Activated T-helper 1 cell treated with anti-CD3 and anti-CD28 coated beads, Interleukin-12 subunit alpha, Interleukin-12 subunit beta, Interleukin-2, Interleukin-4 antibody, amounts not matched to agents 30 ng/mL and 10 ng/mL and 1 ng/mL, durations not matched to agents 14 hours and 24 hours and 36 hours (primary cell): ENCODE measurements at places on chromosomes 12 and 14. TPM values are rescaled to one million over a fixed set of nuclear protein-coding genes. Genes with fewer than 3 reads are reported as not detected.

GRCh38 chr14:67973436-67973835, 153.9 kb downstream of the RAD51B start:
- no peak for DNase-seq

Gene AQP2
- not detected in 2 replicates for total RNA-seq

DNA sequence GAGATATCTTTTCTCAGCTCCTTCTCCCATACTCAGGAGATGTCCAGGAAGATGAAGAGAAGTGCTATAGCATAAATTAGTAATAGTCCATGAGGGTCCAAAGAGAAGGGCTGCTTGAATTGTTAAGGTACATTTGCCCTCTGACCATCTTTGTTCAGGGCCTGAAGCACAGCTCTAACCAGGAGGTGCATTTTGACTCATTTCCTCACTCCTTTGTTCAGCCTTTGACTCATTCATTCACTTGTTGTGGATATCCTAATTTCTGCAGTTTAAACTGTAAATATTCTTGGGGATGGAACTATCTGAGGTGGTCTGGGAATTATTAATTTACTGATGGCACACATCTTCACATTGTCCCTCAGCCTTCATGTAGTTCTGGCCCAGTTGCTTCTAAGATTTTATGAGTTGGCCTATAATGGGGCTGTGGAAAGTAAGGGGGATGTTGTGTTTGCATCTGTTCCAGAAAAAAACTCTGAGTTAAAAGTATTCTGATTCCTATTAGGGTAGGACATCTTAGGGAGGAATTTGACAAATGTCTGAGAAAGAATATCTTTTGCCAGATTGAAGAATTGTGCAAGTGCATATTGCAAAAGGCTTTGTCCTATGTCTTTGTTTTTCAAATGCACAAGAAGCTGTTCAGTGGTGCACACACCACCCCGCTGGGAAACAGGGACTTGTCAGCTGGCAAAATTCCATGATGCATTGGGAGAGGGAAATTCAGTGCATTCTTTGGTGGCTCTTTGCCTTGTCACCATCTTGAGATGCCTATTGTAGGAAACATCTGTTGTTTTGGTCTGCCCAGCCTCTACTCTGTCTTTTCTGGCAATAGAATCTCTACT, 22.1 kb downstream of the SMOC1 start:
- no peak for DNase-seq

- no peak for DNase-seq
Observed at GRCh38 chr12:89439941-89440340, 84.7 kb downstream of the GALNT4 start.

Gene FOXN4
- total RNA-seq: not detected in 2 replicates

DNA sequence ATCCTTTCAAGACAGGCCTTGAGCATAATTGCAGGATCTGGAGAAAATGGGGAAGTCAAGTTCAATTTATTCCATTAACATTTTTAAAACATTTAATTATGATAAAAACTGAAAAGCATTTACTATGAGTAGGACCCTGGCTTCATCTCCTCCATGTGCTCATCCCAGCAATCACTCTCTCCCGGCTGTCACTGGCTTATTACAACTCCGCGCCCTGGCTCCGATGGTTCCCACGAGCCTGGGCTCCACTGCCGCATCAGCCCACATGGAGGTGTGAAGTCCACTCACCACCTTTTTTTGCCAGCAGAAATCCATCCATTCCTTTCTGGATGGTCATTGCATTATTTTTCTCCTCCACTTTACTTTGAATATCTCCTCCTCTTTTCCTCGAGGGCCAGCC, 194.4 kb downstream of the EMP1 start:
- no peak for DNase-seq

DNA sequence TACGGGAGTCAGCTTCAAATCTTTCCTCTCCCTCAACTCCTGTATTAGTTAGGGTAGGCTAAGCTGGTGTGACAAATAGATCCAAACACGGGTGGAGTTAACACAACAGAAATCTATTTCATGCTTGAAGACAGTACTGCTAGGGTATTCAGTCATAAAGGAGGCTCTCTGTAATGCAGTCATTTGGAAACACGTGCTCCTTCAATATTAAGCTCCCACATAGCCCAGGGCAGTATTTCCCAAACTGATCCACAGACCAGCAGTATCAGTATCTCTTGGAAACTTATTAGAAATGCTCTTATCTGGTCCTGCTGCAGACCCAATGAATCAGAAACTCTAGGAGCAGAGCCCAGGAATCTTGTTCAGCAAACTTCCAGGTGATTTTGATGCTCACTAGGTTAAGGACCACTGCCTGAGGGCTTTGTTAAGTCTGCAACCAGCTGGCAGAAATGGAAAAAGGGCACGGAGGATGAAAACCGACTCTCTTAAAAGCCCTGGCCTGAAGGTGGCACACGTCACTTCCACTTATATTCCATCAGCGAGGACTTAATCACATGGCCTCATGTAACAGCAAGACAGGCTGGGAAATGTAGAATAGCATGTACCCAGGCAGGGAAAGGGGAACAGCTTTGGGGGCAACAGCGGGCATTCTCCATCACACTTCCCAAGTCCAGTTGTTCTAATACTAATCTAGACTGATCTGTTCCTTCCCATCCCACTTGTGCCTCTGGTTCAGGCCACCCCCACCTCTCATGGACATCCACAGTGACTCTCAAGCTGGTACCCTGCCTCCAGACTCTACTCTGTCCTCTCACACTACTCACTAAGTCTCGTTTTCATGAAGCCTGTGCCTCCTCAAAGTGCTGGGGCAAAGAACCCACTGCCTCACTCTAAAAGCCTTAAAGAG, 38.2 kb upstream of the RIC8B start:
- DNase-seq: no peak

DNA sequence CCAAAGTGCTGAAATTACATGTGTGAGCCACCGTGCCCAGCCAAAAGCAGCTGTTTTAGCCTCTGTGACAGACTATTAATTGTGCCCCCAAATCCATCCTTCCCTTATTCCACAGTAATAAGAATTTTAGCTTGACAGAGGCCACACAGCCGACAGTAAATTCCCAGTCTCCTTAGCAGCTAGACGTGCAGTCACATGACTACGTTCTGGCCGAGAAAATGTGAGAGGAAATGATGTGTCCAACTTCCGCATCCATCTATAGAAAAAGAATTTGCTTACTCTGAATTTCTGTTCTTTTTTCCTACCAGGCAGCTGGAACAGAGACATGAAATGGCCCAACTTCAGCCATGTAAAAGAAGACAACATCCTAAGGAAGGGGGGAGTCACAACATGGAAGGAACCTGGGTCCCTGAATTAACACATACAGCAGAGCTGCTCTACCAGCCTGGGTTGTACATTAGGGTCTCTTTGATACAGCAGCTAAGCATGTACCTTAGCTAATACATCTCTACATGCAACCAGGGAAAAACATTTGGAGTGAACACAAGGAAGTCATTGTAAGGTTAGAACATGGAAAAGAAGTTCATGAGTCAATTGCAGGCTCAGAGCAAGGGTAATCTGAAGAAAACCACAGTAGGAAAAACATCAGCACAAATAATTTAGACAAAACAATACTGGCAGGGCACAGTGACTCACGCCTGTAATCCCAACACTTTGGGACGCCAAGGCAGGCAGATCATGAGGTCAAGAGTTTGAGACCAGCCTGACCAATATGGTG, 35.5 kb downstream of the CIT start:
- DNase-seq: no peak

- no peak for DNase-seq
Observed at GRCh38 chr12:19482036-19482435, 42.7 kb downstream of the AEBP2 start.

Gene RNASE7
- total RNA-seq: not detected in 2 replicates

DNA sequence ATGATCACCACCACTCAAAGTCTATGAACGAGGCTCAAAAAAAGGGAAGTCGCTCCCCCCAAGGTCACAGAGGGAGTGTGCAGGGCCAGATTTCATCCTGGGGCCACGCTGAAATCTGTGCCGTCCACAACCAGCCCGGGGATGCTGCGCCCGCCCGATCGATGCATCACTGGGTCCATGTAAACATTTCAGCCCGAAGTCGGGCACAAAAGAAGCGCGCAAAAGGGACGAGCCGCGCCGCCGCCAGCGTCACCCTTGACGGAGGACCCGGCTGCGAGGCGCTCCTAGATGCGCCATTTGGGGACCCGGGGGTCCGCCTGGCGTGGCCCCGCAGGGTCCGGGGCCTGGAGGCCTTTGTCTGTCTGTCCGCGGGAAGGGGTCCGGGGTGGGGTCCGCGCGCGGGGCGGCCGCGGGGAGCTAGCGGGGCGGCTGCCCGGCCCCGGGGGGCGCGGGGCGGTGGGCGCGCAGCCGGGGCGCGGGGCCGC, 503 bp downstream of the FBXO21 start:
- DNase-seq: no peak

- DNase-seq: no peak
Observed at GRCh38 chr12:123845881-123846280, 83.8 kb downstream of the DNAH10 start.
